ENCODE measurements at places on chromosomes 7 and 10.

DNA sequence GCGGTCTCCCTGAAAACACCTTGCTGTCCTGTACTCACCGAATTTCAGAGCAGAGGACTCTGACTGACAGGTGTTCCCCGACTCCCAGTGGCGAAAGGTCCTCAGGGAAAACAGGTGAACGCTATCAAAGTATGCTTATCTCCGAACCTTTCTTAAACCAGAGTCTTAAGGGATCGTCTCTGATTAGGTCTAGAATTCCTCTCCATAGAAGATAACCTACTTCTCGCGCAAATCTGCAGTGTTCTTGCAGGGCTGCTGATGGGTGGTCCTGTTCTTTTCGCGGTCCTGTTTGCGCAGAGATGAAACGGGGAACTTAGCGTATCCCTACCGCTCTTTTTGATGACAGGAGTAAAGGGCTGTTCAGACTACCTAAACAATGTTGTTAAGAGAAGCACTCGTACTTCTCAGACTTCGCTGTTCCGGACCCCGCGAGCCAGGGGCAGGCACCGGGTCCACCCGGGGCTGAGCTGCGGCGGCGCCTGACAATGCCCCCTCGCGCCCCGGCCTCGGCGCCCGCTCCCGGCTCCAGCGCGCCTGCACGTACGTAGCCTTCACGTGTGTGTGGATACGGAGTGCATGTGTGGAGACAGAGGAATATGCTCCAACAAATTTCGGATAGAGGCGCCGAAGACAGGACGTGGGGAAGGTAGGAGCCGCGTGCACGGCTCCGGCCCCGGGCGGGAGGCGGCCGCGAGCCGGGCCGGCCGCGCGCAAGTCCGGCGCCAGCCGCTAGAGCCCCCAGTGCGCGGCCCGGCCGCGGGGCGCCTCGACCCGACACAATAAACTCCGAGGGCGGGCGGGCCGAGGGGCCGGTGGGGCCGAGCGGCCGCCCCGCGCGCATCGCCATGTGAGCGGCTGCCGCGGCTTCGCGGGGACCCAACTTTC is 766 bp upstream of the ZMYND11 start:
- no peak for DNase-seq

GRCh38 chr10:28449382-28449781 is 83.5 kb upstream of the WAC start:
- DNase-seq: no peak

DNA sequence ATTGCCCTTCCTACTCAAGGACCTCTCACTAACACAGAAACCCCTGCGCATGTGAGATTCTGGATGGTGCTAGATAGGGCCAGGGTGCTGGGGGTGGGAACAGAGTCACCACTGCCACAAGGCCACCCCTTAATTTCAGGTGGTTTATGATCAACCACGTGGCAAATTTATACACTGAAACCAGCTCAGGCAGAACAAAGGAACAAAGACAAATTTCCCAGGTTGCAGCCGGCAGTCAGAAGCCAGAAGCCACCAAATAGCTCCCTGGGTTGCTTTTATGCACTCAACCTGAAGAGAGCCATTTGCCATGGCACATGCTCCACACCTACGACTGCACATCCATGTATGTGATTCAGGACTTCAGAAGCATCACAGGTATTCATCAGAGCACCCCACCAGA is 2.5 kb downstream of the VOPP1 start:
- DNase-seq: no peak

GRCh38 chr7:30468041-30468440 is 10.5 kb downstream of the NOD1 start:
- no peak for DNase-seq

DNA sequence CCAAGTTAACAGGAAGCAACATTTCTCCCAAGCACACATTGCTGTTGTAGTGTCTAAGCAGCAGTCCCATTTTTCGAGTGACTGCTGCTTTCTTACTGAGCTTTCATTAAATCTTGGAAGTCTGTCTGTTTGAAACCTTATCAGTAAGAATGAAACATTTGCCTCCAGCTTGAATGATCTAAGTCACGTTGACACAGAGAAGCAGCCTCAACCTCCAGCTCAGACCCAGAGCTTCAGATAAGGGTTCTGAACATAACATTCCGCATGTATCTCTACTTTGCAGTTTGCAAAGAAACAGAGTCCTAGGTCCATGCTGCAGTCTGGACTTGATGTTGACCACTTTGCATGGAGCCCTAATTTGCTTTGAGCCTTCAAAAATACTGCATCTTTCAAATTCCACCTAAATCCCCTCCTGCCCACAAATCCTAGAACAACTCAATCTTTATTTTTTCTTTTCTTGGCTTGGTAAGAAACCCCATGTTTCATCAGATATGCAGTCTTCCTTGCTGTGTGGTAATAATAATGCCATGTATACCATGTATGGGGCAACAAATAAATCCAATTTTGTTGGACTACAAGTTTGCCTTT is 698.7 kb upstream of the IGFBP3 start:
- no peak for DNase-seq

DNA sequence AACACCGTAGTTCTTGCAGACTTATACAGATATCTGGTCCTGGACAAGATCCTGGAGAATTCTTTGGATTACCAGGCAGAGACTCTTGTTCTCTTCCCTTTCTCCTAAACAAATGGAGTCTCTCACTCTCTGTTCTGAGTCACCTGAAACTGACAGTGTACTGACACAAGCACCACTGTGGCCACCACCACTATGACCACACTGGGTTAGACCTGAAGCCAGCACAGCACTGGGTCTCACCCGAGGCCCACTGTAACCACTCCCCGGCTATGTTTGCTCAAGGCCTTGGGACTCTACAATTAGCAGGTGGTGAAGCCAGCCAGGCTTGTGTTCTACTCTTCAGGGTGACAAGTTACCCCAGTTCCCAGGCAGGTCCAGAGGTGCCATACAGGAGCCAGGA is 22.8 kb downstream of the SLC39A12 start:
- DNase-seq: no peak

GRCh38 chr7:159070431-159071148 is 74.1 kb downstream of the VIPR2 start:
- DNase-seq: no peak

GRCh38 chr7:84393786-84394185 is 199.2 kb upstream of the SEMA3A start:
- no peak for DNase-seq

- DNase-seq: no peak
These were observed 47.5 kb downstream of the EPC1 start for GRCh38 chr10:32299354-32299980.

GRCh38 chr7:102842284-102842683 is 70.5 kb upstream of the LRRC17 start:
- no peak for DNase-seq

DNA sequence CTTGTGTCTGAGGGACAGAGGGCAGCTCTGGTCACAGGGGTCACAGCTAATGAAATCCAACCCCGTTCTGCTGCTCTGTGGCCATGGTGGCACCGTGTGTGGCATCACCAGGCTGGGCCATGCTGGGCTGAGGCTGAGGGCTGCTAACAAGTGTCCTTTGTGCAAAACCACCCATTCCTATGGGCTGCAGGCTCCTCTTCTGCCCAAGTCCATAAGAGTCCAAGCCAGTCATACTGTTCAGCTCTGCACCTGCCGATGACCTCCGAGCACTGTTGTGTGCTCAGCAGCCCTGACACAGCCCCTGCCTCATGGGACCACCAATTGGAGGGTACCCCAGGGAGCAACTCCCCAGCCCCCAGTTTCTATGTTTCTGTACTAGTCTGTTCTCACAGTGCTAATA is 133.1 kb downstream of the WDR11 start:
- no peak for DNase-seq

DNA sequence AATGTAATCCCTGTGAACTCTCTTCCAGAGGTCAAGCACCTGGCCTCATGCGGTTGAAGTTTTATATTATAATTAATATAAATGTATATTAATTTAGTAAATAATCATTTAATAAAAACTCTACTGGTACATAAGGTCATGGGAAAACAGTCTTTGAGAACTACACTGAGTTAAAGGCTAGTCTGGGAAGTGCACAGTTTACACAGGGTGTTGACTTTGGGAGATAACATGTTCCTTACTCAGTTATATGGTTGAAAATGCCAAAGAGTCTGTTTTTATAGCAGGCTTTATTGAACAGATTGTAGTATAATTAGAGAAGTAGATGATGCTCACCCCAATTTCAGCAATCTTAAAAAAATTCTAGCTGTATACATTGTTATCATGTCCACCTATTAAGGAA is 735.9 kb downstream of the GATA3 start:
- DNase-seq: no peak

DNA sequence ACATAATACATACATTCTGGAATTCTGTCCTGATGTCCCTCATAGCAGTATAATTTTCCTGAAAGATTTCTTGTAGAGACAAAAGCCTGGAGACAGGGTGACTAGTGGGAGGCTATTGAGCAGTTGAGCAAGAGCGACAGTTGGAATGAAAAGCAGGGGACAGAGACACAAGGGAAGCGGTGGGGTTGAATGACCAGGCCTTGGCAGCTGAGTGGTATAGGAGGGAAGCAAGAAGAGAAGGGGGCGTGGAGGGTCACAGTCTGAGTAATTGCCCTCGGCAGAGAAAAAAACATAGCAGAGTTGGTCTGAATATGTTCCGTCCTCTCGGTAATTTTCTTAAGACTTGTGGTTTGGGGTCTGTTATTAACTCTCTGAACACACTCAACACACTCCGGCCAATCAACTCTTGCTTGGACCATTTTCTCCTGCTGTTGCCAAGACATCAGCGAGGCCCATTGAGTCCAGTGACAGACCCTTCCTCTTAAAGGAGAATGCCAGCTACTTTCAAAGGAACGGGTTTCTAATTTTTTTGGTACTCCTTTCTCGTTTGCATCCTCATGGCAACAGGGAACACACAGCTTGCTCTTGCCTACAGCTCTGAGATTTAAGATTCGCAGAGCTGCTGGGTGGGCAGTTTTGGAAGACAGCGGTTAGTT is 5.3 kb upstream of the ACTR3B start:
- DNase-seq: no peak

GRCh38 chr10:6979371-6979770 is 399.3 kb upstream of the PRKCQ start:
- no peak for DNase-seq

DNA sequence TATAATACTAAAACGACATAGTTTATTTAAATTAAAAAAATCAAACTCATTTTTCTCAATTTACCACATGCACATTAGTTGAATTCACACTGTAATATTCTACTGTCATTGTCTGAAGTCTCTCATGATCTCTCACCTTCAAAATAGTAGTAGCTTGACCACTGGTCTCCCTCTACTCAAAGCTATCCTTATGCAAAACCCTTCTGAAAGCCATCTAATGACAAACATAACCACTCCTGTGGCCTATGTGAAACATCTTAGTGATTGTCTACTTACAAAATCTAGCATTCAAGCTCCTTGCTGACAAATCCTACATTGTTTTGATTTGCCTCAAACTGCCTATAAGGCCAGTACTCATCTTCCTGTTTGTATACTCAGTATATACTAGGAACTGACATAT is 606.0 kb upstream of the GHITM start:
- no peak for DNase-seq

GRCh38 chr7:42972699-42973500 is 40.7 kb downstream of the MRPL32 start:
- DNase-seq: peak; percentile 78

DNA sequence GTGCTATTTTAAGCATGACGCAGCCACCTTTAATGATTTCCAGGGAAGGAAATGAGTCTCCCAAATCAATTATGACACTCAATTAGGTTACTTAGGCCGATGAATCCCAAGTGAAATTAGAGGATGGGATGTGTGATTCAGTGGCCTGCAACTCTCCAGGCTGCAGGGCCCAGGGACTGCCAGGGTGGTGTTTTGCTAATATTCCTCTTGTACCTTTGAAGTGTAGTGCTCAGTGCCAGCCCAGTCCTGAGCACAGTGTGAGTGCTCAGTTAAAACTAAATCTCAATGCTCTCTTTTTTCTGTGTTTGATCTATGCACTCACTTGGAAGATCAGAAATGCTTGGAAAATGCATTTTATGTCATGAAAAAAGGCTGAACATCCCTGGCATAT is 51.6 kb downstream of the SEM1 start:
- DNase-seq: no peak

GRCh38 chr7:79282882-79283602 is 170.4 kb downstream of the MAGI2 start:
- DNase-seq: no peak

- DNase-seq: no peak
These were observed 14.0 kb upstream of the SRI start for GRCh38 chr7:88233828-88234227.

DNA sequence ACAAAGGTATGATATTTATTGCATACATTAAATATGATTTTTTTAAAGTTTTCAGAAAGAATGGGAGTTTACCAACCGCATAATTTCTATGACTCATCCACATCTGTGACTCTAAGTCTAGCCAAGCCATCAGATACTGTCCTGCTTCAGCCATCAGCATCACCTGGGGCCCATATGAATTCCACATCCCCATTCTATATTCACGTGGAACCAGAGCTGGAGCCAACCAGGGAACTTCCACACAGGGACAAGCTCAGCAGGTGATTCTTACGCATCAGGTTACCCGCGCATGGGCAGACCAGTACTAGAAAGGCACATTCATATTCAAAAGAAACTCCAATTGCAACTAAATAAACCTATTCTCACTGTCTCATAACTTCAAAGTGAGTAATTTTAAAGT is 817.7 kb upstream of the IGFBP3 start:
- DNase-seq: no peak

DNA sequence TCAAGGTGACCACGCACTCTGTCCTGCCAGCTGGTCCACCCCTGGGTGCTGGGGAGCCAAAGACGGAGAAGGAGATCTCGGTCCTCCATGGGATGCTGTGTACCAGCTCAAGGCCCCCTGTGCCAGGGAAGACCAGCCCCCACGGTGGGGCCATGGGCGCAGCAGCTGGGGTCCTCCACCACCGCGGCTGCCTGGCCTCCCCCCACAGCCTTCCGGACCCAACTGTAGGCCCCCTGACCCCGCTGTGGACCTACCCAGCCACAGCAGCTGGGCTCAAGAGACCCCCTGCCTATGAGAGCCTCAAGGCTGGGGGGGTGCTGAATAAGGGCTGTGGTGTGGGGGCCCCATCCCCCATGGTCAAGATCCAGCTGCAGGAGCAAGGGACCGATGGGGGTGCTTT is 5.4 kb downstream of the NYAP1 start:
- DNase-seq: no peak

GRCh38 chr7:130959743-130960207 is 225.8 kb upstream of the KLF14 start:
- DNase-seq: no peak

DNA sequence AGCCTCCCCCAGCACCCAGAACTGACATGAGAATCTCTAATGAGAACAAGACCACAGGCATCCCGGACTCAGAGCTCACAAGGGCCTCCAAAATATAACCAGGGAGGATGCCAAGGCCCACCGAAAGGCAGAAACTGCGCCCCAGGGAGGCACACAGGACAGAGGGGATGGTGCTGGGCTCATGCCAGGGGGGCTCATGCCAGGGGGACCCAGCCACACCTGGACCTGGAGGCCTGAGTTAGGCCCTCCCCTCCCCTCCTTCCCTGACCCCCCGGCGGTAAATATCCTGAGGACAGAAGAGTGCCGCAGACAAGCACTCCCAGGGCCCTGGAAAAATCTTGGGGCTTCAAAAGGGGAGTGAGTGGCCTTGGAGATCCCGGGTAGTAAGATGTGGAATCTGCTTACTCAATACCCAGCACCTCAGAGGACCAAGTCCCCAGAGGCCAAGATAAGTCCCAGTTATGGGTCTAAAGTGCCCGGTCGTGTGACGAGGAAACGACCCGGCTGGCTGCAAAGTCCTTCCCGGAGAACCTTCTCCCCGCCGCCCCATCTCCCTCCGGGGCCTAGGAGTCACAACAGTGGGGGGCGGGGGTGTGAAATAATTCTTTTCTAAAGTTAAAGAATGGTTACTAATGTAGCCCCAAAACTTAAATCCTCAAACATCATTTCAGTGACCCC is 11.9 kb downstream of the PDGFA start:
- DNase-seq: peak; percentile 75

Measured in coronary artery (tissue), 2 donors.